ENCODE measurements at places on chromosomes 1 and 21. TPM values are rescaled to one million over a fixed set of nuclear protein-coding genes. Genes with fewer than 3 reads are reported as not detected.

Gene KRTAP24-1
- total RNA-seq = not detected

DNA sequence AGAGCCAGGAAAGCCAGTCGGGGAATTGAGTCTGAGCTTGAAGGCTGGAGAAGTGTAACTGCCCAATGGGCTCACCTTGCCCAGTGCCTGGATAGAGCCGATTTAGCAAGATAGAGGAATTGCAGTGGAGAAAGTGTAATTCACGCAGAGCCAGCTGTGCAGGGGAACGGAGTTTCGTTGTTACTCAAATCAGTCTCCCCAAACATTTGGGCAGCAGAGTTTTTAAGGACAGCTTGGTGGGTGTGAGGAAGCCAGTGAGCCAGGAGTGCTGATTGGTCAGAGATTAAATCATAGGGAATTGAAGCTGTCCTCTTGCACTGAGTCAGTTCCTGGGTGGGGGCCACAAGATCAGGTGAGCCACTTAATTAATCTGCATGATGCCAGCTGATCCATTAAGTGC, 28.4 kb upstream of the NLRP3 start:
- DNase-seq = no peak

- DNase-seq = no peak
Observed at GRCh38 chr1:174397261-174397660, 50.5 kb upstream of the GPR52 start.

Gene FAM151A
- not detected for total RNA-seq
